ENCODE measurements at places on chromosomes 1 and 21.
A peak's percentile ranks its signal among the peaks of the same experiment; 100 is the strongest.

DNA sequence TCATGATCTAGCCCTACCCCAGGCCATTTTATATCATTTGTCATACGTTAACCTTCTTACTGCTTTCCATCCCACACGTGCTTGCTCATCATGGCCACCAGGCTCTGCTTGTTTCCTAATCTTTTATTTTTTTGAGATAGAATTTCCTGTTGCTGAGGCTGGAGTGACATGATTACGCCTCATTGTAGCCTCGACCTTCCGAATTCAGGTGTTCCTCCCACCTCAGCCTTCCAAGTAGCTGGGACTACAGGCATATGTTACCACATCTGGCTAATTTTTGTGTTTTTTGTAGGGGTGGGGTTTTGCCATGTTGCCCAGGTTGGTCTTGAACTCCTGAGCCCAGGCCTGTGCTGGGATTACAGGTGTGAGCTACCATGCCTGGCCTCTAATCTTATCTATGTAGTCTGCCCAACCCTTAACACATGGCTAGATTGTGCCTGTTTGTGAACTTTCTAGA, 3.3 kb downstream of the UAP1 start:
- peak; percentile 82 for DNase-seq

- no peak for DNase-seq
Observed at GRCh38 chr1:54970901-54971300, 9.5 kb upstream of the TMEM61 start.

DNA sequence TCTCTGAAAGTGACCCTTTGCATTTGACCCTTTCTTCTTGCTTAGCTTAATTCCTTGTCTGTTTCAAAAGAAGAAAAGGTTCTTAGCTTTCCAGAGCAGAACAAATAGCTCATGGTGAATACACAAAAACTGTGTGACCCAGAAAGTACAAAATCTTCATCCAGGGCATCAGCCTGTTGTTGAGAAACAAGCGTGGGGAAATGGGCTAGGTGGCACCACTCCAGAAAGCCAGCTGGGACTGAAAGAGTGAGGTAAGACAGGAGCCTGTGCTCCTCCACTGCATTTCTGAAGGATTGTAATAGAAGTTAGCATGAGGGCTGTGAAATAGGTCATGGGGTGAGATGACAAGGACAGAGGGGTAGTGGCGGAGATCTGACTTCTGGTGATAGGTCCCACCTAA, 45.8 kb downstream of the CYP2J2 start:
- DNase-seq: no peak

GRCh38 chr1:246159279-246160227, 347.5 kb downstream of the SMYD3 start:
- DNase-seq: no peak

GRCh38 chr1:37171691-37172090, 137.4 kb upstream of the GRIK3 start:
- DNase-seq: no peak

- DNase-seq: no peak
Observed at GRCh38 chr21:33373451-33373850, 29.8 kb upstream of the IFNGR2 start.

- peak; percentile 76 for DNase-seq
Observed at GRCh38 chr1:32240140-32240951, 6.7 kb upstream of the FAM167B start.

DNA sequence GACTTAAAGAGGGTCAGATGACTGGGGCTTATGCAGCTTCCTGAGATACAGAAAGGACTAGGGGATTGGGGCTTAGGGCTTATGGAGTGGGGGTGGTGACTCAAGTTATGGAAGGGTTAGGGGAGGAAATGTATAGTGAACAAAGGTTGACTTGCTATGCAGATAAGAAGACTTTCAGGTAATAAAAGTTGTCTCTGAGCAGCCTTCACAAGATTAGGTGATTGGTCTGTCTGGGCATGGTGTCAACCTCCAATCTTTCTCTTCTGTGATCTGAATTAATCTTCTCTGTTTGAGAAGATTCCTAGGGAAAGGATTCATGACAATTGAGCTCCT, 436.5 kb downstream of the SIPA1L2 start:
- DNase-seq: no peak

GRCh38 chr1:53460666-53461322, 1.6 kb downstream of the DMRTB1 start:
- no peak for DNase-seq

DNA sequence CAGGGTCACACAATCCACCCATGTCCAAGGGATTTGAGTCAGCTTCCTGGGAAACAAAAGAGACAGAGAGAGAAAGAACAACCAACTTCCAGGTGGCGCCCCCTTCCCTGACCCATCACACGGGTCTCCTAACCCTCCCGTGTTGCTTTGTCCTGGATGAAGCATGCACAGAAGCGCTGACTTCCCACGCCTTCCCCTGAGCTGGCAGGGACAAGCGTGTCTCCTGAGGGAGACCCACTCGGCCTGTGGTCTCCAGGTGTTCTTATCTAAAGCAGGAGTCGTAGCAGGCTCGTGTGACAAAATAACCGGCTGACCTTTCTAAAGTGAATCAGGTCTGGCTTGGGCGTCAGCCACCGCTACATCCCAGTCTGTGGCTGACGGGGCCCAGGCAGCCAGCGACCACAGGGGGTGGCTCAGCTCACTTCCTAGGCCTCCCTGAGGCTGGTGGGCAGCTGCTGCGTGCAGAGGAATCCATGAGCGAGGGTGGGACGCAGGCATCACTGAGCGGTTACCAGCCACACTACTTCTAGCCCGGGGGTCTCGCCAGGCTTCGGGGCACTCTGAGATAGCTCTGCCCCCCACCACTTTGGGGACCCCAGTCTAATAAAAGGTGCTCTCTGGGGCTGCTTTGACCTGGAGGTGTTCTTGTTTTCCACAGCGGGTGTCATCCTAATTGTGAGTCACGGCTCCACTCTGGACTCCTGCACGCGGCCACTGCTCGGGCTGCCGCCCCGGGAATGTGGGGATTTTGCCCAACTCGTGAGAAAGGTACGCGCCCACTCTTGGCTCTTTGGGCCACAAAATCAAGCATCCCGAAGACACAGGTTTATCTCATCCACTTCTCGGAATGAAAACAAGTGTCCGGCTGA, 40.4 kb downstream of the UBASH3A start:
- DNase-seq: no peak

GRCh38 chr1:94773296-94773809, 46.8 kb upstream of the SLC44A3 start:
- DNase-seq: no peak

DNA sequence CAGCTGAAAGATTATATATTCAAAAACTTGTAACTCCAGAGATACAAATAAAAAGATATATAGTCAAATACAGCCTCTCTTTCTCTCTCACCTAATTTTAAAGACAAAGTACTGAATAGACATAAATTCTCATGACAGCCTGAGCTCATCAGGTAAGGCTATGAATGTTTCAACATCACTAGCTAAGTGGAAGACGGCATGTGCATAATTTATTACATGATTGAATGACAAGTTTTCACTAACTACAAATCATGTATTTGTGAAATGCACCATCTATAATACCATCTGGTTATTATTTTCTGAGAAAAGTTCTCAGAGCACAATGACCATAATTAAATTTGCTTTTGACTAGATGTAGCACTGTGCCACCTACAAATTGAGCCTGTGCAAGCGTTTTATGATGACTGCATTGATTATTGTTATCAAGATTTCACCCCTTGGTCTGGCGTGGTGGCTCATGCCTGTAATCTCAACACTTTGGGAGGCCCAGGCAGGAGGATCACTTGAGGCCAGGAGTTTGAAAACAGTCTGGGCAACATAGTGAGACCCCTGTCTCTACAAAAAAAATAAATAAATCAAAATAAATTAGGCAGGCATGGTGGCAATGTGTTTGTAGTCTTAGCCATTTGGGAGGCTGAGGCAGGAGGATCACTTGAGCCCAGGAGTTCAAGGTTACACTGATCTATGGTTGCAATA, 128.2 kb downstream of the APP start:
- no peak for DNase-seq

GRCh38 chr1:48678710-48679505, 97.8 kb downstream of the BEND5 start:
- no peak for DNase-seq

DNA sequence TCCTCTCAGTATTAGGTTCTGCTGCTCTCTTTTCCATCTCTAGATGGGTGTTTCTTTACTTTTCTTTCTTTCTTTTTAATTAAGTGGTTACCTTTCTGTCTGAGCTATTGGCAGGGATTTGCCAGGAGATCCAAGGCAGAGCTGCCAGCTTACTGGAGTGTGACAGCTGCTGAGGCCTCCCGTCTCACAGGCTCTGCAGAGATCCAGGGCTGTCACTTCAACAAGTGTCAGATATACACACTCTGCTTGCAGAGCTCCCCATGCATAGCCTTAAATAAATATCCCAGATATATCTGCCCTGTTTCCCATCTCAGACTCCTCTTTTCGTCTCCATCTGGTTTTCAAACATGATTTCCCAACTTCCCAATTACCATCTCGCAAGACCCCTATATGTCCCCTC, 124.3 kb downstream of the NOS1AP start:
- no peak for DNase-seq

DNA sequence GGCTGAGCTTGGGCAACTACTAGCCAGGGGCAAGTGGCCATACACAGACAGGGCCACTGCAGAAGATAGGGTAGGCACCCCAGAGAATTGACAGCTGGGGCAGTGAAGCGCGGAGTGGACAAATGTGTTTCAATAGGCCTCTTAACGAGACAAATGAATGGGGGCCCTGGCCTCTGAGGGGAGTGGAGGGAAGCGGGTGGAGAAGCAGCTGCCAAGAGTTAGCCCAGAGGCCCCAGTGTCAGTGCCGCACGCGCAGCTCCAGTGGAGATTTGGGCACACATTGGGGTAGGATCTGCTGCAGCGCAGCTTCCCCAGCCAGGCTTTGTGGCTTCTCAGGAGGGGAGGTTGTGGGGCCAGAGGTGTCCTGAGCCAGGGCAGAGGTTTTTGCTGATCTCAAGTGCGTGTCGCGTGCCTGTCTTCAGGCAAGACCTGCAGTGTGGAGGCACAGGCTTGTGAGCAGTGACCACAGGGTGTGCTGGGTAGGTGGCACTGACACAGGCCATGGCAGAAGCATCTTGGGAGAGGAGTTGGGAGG, 16.9 kb downstream of the PTPRF start:
- DNase-seq: no peak

- DNase-seq: no peak
Observed at GRCh38 chr21:42220138-42220701, 1.3 kb downstream of the ABCG1 start.
